Stromal cell of bone marrow (primary cell): ENCODE measurements at places on chromosomes 5 and 9.

GRCh38 chr5:14663734-14664269, 716 bp upstream of the OTULIN start:
- DNase-seq, result no peak

DNA sequence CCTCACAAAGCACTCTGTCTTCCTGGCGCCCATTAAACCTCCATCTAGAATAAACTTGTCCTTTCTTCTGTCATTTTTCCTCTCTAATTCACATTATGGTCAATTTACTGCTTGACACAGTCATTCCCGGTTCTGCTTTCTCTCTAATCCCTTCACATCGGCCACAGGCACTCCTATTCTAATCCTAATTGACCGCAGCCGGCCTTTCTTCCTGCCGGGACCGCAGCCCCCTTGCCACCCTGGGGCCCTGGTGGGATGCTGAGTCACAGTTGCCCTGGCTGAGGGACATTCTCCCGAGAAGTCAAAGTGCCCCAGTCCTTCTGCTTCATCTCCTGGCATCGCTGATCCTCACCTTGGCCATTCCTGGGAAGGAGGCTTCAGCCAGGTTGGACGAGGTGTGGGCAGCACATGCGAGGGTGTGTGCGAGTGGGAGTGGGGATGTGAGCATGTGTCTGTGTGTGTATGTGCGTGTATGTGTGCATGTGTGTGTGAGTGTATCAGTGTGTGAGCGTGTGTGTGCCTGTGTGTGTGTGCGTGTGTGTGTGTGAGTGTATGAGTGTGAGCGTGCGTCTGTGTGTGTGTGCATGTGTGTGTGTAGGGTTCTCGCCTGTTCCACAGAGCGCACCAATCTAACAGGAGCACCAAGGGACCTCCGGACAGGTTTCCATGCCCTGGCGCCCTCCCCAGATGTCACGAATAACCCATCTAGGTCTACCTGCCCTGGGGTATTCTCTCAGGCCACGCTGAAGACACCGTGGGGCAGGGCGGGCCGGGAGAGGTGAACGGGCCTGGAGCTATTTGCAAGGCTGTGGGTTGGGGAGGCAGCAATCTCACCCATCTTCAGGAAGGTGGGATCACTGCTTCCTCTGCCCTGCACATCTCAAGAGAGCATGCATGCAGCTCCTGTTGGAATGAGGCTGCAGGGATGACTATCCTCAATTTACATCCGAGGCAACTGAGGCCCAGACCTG, 191.2 kb downstream of the PAX5 start:
- no peak for DNase-seq

DNA sequence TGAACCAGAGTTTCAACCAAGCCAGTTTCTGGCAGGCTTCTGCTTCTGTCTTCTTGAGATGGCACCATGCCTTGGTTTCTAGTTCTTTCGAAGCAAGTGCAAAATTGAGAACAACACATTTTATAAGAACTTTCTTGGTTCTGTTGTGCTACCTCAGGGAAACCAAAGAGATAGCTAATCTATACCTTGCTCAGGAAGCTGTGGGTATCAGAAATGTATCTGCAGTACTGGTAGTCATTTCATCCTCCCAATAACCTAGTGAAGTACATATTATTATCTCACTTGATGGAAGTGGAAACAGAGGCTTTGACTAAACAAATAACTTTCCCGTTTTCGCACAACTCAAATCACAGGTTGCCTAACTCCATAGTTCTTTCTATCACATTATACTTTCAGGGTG, 246.6 kb downstream of the ENC1 start:
- DNase-seq, result no peak

GRCh38 chr9:126704157-126704891, 90.6 kb downstream of the LMX1B start:
- peak; percentile 42 for DNase-seq

GRCh38 chr9:15121630-15122029, 185.4 kb downstream of the TTC39B start:
- no peak for DNase-seq

DNA sequence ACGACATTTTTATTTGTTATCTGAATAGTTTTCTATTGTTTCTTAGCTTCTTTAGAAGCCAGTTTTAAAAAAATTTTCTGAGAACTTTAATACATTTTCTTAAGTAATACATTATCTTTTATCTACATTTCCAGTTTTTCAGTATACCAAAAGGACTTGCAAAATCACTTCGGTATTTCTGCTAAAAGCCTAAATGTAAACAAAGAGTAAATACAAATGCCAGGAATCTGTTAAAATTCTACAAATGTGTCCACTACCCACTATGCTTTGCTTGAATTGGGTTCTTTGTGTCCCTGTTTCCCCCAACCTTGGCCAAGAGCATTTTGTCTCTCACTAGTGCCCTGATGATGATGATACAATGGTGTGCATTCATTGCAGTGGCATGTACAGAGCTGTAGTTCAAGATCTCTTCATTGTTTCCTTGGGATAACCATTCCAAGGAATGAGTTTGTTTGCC, 611.2 kb downstream of the NR2F1-AS1 start:
- DNase-seq, result no peak

- DNase-seq, result no peak
Measured at GRCh38 chr9:130579738-130580463, 524 bp downstream of the FUBP3 start.

DNA sequence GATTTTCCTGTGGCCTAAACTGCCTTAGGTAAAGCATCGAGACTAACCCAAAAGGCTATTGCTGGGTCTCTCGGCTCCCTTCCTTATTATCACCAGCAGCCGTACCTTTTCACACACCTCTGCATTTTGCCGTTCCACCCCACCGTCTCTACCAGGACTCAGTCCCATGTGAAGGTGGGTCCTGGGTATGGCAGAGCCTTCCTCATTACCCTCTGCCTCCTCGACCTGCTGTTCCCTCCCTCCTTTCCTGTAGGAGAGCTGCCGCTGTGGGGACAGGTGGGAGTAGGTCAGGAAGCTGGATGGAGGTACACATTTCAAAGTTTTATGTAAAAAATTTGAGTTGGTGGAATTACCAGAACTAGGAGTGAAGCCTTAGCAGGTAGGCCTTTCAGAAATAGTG, 1.8 kb downstream of the CCL28 start:
- no peak for DNase-seq

DNA sequence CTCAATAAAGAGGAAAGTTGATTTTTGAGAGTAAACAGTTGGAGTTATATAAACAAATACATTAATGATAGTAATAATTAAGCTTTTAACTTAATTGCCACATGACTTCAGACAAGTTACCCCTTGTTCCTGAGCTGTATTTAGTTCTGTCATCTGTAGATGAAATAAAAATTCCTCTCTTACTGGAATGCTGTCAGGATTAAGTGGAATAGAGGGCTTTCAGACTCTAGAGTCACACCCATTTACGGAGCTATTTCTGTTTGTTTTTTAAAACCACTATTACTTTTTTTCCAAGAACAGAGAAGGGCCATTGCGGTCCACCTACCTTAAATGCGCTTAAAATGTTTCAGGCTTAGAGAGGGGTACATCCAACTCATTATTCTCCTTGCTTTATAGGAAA, 170.6 kb downstream of the CHSY3 start:
- DNase-seq, result no peak

- DNase-seq, result no peak
Measured at GRCh38 chr5:109946610-109947009, 256.9 kb downstream of the MAN2A1 start.

- DNase-seq, result no peak
Measured at GRCh38 chr5:147901599-147902039, 4.7 kb downstream of the C5orf46 start.

GRCh38 chr9:123112015-123112975, 78.8 kb downstream of the GPR21 start:
- no peak for DNase-seq

DNA sequence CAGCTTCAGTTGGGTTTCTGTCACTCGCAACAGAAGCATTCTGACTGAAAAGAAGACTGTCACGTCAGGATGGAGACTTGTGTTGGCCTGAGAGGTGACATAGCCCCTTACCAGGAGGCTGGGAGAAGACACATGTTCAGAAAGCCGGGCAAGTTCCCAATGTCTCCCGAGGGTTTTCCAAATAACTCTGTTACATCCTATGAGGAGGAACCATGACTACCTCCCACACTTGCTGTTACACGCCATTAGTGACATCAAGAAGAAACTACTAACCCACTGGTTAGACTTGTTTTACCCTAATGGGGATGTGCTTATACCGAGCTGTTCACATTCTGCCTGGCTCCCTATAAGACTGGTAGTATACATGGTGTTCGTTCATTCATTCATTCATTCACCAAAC, 33.3 kb downstream of the SH3PXD2B start:
- no peak for DNase-seq

DNA sequence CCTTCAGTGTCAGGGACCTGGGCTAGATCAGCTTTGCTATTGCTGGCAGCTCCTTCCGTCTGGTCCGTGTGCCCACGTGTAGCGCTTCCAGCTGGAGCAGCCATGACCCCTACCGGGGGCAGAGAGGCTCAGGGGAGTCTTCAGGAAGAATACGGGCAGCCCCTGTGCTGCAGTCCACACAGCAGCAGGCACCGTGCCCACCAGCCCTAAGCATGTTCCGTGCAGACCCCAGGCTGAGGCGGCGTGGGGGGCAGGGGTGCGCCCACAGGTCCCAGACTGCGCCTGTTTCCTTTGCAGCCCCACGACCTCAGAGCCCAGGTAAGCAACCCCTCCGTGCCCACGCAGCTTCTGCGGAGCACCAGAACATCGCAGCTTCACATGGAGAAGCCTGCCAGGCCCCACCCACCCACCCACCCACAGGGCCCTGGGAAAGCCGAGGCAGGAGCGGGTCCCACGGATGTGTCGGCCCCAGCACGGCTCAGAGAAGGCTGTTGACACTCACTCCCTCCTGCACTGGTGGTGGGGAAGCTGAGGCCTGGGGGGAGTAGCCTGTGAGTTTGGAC, 83.1 kb downstream of the KCNT1 start:
- no peak for DNase-seq

GRCh38 chr5:180806351-180807011, 3.9 kb upstream of the MGAT1 start:
- no peak for DNase-seq

- DNase-seq, result peak; percentile 96
Measured at GRCh38 chr9:121286973-121287741, 19.2 kb downstream of the GSN start.

DNA sequence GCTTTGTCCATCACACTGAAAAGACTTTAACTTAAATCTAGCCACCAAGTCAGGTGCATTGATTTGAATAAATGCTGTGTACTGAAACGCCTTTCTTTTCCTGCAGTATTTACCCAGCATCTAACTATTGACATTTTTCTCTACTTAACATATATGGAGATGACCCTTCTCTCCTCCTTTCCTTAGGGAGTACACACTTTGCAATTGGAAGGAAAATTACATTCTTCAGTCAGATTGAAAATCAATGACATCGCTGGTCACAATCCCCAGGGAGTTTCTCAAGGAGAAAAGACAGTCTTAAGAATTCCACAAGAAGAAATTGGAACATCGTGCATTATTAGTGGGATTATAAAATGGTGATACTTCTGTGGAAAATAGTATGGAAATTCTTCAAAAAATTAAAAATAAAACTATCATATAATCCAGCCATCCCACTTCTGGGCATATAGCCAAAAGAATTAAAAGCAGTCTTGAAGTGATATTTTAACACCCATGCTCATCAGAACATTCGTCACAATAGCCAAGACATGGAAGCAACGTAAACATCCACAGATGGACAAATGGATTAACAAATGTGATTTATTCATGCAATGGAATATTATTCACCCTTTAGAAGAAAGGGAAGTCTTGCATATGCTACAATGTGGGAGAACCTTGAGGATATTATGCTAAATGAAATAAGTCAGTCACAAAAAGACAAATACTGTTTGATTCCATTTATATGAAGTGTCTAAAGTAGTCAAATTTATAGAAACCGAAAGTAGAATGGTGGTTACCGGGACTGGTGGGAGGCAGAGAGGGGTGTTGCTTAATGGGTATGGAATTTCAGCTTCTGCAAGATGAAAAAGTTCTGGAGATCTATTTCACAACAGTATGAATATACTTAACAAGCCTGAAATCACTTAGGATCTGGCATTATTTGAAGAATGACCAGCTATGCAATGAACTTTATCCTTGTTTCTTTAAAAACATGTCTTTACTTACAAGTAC, 14.3 kb upstream of the FREM1 start:
- peak; percentile 54 for DNase-seq

DNA sequence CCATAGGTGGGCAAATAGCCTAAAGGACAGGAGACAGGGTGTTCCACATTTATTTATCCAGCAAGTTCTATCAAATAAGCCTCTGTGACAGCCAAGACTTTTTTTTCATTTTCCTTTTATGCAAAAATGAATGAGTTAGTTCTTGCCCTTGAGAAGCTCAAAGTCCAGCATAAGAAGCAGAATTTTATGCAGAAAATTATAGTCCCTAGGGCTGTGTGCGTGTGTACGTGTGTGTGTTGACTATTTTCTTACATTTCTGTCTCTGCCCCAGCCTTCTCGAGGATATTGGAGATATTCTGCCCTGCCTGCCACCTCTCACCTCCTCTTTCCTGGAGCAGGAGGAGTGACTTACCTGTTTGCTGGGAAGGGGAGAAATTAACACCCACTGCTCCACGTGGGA, 221.9 kb downstream of the SREK1 start:
- DNase-seq, result no peak

- no peak for DNase-seq
Measured at GRCh38 chr5:137613554-137614265, 114.6 kb upstream of the SPOCK1 start.

- no peak for DNase-seq
Measured at GRCh38 chr5:63686938-63687337, 275.3 kb downstream of the HTR1A start.

DNA sequence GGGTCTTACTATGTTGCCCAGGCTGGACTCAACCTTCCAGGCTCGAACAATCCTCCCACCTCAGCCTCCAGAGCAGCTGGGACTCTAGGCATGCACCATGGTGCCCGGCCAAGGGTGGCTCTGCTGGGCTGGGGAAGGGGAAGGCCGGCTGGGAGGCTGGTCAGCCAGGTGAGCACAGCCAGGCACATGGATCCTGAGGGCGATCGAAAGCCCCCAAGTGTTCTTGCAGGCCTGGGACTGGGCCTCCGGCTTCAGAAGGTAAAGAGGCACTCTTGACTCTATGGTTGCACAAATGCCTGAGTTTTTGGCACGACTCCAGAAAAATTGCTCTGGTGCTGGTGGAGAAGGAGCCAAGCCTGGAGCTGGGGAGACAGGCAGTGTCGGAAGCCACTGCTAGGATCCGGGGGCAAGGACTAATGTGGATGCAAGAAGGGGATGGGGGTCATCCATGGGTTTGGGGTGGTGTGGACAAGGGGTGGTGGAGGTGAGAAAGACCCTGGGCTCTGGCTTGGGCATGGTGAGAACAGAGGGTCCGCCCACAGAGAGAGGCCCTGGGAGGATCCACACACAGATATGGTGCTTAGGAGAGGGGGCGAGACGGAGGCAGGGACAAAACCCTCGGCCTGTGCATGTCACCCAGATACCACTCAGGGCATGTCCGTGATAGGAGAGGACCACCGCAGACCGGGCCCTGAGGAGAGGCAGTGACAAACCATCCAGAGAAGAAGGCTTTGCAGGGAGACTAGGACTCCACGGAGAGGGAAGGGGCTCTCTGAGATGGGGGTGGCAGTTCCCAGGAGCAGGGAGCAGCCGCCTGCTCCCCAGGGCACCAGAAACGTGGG, 51.1 kb upstream of the COL5A1 start:
- no peak for DNase-seq

- DNase-seq, result no peak
Measured at GRCh38 chr5:177987326-177987725, 8.7 kb downstream of the PROP1 start.

GRCh38 chr5:95181644-95182043, 103.2 kb downstream of the MCTP1 start:
- DNase-seq, result no peak
